ENCODE measurements at places on chromosomes 1 and 21.

GRCh38 chr1:87927391-87928280, 599.0 kb downstream of the LMO4 start:
- no peak for DNase-seq

DNA sequence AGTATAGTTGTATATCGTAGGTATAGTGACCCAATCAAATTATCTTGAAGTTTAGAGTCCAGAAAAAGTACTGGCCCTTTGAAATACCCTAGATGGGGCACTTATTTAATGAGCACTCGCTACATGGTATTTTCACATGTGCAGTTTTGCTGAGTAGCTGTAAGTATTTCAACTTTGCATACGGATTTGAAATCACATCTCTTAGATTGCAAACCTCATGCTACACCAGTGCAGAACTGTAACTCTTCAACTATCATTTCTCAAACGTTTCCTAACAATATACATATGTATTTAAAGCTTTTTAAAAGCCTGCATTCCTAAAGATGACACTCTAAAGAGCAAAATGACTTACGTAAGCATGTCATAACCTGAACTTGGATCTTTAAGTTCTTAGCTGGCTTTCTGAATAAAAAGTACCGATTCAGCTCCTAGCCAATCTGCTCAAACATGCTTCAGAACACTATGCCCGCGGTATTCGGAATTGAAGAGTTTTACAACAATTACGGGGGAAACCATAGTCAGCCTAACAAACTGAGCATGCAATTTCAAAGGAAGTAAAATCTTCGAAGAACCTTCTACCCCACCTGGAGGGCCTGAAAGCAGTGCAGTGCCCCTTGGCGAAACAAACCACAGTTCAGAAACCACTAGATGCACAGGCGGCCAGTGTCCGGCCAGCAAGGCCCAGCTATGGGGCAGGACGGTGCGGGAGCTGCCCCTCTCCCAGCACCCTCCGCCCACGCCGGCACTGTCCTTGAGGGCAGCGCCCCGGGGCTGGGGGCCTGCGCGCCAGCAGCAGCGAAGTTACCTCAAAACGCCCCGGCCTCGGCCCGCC, 863 bp downstream of the FH start:
- DNase-seq, result no peak

- DNase-seq, result no peak
Observed at GRCh38 chr21:44650973-44651675, 3.3 kb downstream of the KRTAP12-4 start.

GRCh38 chr1:3130268-3130667, 61.3 kb downstream of the PRDM16 start:
- no peak for DNase-seq

- no peak for DNase-seq
Observed at GRCh38 chr21:40139636-40140035, 272.4 kb downstream of the PCP4 start.

GRCh38 chr1:68516066-68516465, 19.2 kb upstream of the DEPDC1 start:
- DNase-seq, result no peak

GRCh38 chr1:147627435-147628110, 42.8 kb downstream of the ACP6 start:
- peak; percentile 60 for DNase-seq

- no peak for DNase-seq
Observed at GRCh38 chr21:41865002-41865777, 14.0 kb downstream of the PRDM15 start.

GRCh38 chr1:11429226-11429625, 49.7 kb upstream of the DISP3 start:
- DNase-seq, result no peak

- no peak for DNase-seq
Observed at GRCh38 chr1:72366466-72366865, 84.1 kb upstream of the NEGR1 start.

- no peak for DNase-seq
Observed at GRCh38 chr1:192766009-192766625, 42.7 kb upstream of the RGS2 start.

DNA sequence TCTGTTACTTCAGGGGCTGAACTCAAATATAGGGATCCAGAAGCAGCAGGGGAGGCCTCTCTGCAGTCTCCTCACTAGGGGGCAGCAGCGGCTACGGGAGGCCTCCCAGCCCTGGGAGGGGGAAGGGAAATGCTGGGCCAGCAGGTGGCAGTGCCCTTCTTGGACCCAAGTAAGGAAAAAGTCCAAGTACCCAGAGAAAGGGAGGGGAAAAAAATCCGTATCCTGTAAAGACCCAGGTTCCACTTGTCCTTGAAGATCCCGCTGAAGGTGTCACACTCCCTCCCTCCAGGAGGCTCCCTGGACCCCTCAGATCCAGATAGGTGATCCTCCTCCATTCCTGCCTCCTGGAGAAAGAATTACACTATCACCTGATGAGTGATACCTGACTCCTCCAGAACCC, 14.1 kb upstream of the NUAK2 start:
- DNase-seq, result peak; percentile 77

GRCh38 chr1:195278644-195279043, 1329.6 kb downstream of the KCNT2 start:
- DNase-seq, result no peak

DNA sequence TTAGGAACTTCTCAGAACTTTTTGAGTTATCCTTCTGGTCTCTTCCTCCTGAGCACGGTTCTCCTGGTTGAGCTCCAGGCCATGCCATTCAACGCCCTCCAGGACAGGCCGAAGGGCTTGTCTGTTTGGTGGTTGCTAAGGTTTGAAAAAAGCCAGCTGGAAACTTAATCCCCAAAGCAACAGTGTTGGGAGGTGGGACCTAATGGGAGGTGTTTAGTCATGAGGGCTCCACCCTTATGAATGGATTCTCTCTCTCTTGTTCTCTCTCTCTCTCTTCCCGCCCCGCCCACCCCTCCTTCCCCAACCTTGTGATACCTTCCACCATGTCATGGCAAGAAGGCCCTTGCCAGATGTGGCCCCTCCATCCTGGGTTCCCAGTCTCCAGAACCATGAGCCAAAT, 829 bp downstream of the KCNE1 start:
- DNase-seq, result no peak

- no peak for DNase-seq
Observed at GRCh38 chr1:230713915-230714764, at the start of gene AGT. TSS of gene AGT (minus strand) at chr1:230714122. CDS start at chr1:230710823, 3,299 bp downstream.

- DNase-seq, result no peak
Observed at GRCh38 chr1:95685081-95685480, 451.1 kb downstream of the RWDD3 start.

- DNase-seq, result peak; percentile 63
Observed at GRCh38 chr1:15966081-15966955, 9.6 kb downstream of the ZBTB17 start.

DNA sequence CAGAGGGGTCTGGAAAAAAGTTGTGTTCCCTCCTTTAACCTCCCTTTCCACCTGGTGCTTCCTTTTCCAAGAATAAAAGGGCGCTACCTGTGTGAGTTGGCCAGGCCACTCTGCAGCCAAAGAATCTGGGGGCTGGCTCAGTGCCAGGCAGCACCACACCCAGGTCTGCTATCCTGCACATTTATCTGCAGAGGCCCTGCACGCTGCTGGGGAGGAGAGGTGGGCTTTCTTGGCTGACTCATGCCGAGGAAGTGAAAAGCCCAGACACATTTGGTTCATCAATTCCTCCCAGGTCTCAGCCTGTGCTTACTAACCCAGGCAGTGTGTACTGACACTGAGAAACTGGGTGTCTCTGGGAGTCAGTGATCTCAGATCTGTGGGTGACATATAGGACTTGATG, 79.8 kb upstream of the F3 start:
- DNase-seq, result no peak

DNA sequence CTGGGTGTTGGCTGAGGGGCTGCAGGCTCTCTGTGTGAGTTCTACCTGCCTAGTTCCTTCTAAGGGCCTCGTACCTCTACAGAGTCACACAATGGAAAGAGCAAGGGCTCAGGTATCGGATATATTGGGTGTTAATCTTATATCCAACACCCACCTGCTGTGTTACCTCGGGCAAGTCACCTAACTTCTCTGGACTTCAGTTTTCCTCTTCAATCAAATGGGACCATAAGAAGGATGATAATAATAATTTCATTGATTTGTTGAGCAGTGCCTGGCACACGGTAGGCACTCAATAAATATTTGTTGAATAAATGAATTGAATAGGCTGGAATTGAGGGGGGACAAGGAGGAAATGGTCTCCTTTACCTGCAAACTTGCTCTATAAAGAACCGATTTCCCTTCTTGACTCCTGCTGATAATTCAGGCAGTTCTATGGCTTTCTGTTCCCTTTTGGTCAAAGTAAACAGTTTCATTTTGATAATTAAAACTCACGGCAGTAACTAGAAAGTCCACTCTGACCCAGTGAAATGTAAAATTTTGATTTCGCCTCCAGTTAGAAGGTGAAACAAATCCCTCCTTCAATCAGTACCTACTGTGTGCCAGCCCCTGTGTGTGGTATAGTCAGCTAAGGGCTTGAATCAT, 16.5 kb upstream of the MAN1C1 start:
- no peak for DNase-seq

DNA sequence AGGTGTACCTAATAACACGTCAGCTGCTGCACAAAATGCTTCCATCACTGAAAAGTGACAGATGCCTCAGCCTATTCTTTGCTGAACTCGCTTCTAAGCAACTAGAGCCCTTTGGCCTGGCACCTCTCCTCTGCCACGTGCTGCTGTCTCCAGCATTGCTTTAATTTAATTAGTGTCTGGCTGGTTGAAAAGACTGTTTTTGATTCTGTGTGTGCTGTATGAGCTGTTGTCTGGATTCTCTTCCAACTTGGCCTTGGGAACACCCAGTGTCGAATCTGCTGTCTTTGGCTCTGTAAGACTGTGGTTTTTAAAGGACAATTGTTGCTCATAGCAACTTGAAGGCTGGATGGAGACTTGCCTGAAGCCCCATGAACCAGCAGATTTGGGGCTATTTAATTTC, 109.5 kb downstream of the PSMG1 start:
- DNase-seq, result no peak

DNA sequence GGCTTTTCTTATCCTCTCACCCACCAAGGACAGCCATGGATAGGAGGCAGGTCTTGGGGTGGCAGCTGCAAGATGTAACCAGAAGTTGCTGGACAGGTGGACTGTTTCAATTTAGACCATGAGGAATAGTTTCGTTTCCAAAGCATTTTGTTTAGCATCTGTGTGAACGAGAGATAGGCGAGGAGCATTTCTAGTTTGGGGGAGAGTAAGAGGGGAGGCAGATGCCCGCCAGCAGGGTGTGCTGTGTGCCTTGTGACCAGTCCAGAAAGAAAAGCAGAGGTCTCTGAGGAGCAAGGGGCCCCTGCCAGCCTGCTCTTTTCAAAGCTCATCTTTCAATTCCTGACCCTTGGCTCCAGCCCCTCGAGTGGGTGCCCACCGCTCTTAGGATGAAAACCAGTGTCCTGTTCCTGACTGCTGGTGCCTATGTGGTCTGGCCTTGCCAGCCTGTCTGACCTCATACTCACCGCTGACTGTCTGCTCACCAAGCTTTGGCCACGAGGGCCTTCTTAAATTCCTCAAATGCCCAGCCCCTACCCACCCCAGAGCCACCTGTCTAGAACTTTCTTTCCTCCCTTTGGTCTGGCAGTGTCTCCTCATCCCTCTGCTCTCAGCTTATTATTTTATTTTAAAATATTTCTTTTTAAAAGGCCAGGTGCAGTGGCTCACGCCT, 8.5 kb downstream of the SERINC2 start:
- DNase-seq, result no peak

- DNase-seq, result no peak
Observed at GRCh38 chr1:216184126-216184680, 239.0 kb downstream of the USH2A start.

- no peak for DNase-seq
Observed at GRCh38 chr1:82565146-82565545, 764.4 kb downstream of the ADGRL2 start.
